ENCODE measurements at places on chromosomes 4 and X. TPM values are rescaled to one million over a fixed set of nuclear protein-coding genes. Genes with fewer than 3 reads are reported as not detected.

GRCh38 chr4:31620476-31620875 is 900.3 kb downstream of the PCDH7 start:
- H3K4me3 ChIP-seq: no peak overlapping the region
- H3K4me1 ChIP-seq: no peaks in the 10 kb centered on the region
- no peak for DNase-seq
- H3K27me3 ChIP-seq: no peaks in the 10 kb centered on the region
- no peaks in the 10 kb centered on the region for H3K36me3 ChIP-seq

DNA sequence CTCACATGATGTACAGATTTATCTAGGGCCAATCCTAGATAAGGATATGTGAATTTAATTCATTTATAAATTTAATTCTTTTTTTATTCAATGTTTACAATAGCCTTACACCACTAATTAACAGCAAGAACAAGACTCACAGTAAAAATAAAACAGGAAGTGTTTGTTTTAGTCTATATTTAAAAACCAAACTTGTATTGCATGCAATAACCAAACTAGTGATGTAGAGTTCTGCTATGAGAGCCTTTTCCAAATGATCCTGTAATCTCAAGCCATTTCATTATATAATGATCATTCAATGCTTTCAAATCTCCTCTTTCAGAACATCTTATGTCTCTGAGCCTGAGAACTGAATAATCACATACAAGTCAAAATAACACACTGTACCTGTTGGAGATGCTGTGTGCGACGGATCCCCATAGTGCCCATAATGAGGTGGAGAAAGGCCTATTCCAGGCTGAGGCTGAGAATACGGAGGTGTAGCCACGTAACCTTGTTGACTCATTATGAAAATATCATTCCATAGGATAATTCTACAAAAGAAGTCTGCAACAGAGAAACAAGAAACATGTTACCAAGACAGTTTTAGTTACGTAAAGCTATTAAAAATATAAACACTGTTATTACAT is 2.6 kb downstream of the SEC24D start:
- no peak overlapping the region for H3K27ac ChIP-seq
- H3K4me1 ChIP-seq: peaks cover 4% of the 10 kb centered on the region
- no peaks in the 10 kb centered on the region for H3K27me3 ChIP-seq
- H3K36me3 ChIP-seq: no peaks in the 10 kb centered on the region

DNA sequence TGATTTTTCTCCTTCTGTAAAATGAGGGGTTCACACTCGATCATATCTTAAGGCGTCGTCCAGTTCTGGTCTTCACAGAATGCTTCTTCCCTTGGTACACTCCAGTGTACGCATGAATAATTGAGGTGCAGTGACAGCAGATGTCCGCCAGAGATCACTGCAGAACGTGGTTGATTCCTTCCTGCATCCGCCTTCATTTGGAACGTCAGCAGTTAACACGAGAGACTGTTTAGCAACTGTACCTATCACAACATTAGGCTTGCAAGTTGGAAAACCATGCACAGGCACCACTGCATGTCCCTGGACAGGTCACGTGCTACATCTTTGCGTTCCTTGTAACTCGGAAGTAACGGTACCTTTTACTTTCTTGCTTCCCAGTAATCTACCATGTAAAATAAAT is 66.0 kb upstream of the GEMIN8 start:
- H3K4me3 ChIP-seq: no peak overlapping the region
- no peak overlapping the region for H3K27ac ChIP-seq
- no peaks in the 10 kb centered on the region for H3K4me1 ChIP-seq
- no peaks in the 10 kb centered on the region for H3K36me3 ChIP-seq
- H3K27me3 ChIP-seq: no peaks in the 10 kb centered on the region

- no peak for DNase-seq
- H3K27ac ChIP-seq: no peak overlapping the region
- no peaks in the 10 kb centered on the region for H3K4me1 ChIP-seq
- no peak overlapping the region for H3K4me3 ChIP-seq
- no peaks in the 10 kb centered on the region for H3K36me3 ChIP-seq
Measured at GRCh38 chr4:148263127-148263526, 179.1 kb downstream of the NR3C2 start.

DNA sequence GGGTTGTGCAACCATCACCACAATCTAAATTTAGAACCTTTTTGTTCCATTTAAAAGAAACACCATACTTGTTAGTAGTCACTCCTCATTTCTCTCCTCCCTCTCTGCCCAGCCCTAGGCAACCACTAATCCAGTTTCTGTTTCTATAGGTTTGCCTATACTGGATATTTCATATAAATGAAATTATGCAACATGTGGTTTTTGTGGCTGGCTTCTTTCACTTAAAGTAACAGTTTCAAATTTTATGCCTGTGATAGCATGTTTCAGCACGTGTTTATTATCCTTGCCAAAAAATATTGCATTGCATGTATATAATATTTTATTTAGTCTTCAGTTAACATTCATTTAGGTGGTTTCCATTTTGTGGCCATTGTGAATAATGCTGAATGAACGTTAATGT is 437.6 kb downstream of the IL1RAPL1 start:
- H3K27me3 ChIP-seq: no peaks in the 10 kb centered on the region
- H3K27ac ChIP-seq: no peak overlapping the region

- no peak overlapping the region for H3K27ac ChIP-seq
- H3K36me3 ChIP-seq: no peaks in the 10 kb centered on the region
- no peaks in the 10 kb centered on the region for H3K4me1 ChIP-seq
- no peak overlapping the region for H3K4me3 ChIP-seq
- DNase-seq: no peak
- H3K27me3 ChIP-seq: no peaks in the 10 kb centered on the region
Measured at GRCh38 chrX:41667631-41668030, 21.1 kb upstream of the GPR34 start.

- H3K27ac ChIP-seq: no peak overlapping the region
- H3K4me1 ChIP-seq: no peaks in the 10 kb centered on the region
- no peak overlapping the region for H3K4me3 ChIP-seq
- no peaks in the 10 kb centered on the region for H3K36me3 ChIP-seq
- H3K27me3 ChIP-seq: no peaks in the 10 kb centered on the region
Measured at GRCh38 chrX:53018627-53019026, 30.0 kb upstream of the GPR173 start.

DNA sequence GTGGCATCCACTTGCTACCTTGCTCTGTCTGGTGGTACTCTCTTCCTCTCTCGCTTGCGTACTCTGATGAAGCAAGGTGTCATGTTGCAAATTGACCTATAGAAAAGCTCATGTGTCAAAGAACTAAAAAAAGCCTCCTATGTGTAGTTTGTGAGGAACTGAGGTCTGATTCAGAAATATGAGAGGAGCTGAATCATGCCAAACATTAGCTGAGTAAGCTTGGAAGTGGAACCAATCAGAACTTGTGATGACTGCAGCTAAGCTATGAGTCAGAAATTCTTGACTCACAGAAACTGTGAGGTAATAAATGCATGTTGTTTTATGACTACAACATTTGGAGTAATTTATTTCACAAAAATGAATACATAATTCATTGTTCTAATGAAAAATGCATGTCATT is 2138.8 kb downstream of the PCDH7 start:
- no peak overlapping the region for H3K27ac ChIP-seq
- H3K4me3 ChIP-seq: no peak overlapping the region
- H3K4me1 ChIP-seq: no peaks in the 10 kb centered on the region

DNA sequence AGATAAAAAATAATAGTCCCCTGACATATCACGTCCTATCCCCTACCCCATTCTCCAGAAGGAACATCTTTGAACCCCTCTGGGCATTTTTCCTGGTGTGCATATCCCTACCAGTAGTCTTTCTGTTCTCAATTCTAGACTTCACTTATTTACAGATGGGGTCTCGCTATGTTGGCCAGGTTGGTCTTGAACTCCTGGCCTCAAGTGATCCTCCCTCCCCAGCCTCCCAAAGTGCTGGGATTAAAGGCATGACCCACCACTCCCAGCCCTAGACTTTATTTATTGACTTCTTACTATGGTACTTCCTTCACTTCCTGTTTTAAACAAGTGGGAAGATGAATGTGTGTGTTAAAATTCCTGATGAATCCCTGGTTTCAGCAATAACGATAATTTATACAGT is 612 bp upstream of the RRAGB start:
- H3K36me3 ChIP-seq: no peaks in the 10 kb centered on the region
- peak overlapping the region; percentile 73 for H3K4me3 ChIP-seq

- H3K27ac ChIP-seq: no peak overlapping the region
- no peaks in the 10 kb centered on the region for H3K36me3 ChIP-seq
- no peaks in the 10 kb centered on the region for H3K27me3 ChIP-seq
- H3K4me1 ChIP-seq: no peaks in the 10 kb centered on the region
- DNase-seq: no peak
Measured at GRCh38 chr4:121096629-121097028, 24.3 kb upstream of the NDNF start.

GRCh38 chr4:139863531-139863930 is 197.9 kb downstream of the MGST2 start:
- H3K4me1 ChIP-seq: peaks cover 7% of the 10 kb centered on the region
- no peak for DNase-seq
- no peak overlapping the region for H3K4me3 ChIP-seq
- H3K27ac ChIP-seq: no peak overlapping the region

GRCh38 chr4:7822877-7823276 is 116.8 kb downstream of the AFAP1 start:
- no peaks in the 10 kb centered on the region for H3K27me3 ChIP-seq
- no peaks in the 10 kb centered on the region for H3K36me3 ChIP-seq
- no peak overlapping the region for H3K4me3 ChIP-seq
- no peak for DNase-seq
- peaks cover 14% of the 10 kb centered on the region for H3K4me1 ChIP-seq

GRCh38 chr4:85039526-85039925 is 73.0 kb upstream of the WDFY3 start:
- no peak overlapping the region for H3K27ac ChIP-seq
- H3K4me1 ChIP-seq: no peaks in the 10 kb centered on the region
- H3K4me3 ChIP-seq: no peak overlapping the region
- no peaks in the 10 kb centered on the region for H3K36me3 ChIP-seq

DNA sequence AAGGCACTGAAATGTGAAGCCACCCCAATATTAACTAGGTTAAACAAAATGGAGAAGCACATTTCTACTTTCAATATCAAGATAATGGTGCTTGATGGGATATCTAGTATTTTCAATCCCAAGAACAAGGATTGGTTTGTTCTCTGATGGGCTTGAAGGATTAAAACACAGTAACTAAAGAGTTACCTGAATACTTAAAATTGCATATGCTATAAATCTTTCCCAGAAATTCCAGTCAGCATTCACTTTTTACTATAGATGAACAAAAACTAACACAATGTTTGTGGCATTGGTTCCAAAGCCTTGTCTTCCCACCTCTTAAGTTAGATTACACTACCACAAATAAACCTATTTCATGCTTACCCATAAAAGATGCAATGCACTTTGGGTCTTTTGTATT is 3.9 kb upstream of the PCDH10 start:
- no peak overlapping the region for H3K27ac ChIP-seq
- DNase-seq: no peak
- H3K4me3 ChIP-seq: no peak overlapping the region
- H3K36me3 ChIP-seq: no peaks in the 10 kb centered on the region

- H3K4me1 ChIP-seq: no peaks in the 10 kb centered on the region
- no peak overlapping the region for H3K4me3 ChIP-seq
- H3K27me3 ChIP-seq: no peaks in the 10 kb centered on the region
- no peaks in the 10 kb centered on the region for H3K36me3 ChIP-seq
- H3K27ac ChIP-seq: no peak overlapping the region
Measured at GRCh38 chr4:182680234-182680653, 236.9 kb downstream of the DCTD start.

DNA sequence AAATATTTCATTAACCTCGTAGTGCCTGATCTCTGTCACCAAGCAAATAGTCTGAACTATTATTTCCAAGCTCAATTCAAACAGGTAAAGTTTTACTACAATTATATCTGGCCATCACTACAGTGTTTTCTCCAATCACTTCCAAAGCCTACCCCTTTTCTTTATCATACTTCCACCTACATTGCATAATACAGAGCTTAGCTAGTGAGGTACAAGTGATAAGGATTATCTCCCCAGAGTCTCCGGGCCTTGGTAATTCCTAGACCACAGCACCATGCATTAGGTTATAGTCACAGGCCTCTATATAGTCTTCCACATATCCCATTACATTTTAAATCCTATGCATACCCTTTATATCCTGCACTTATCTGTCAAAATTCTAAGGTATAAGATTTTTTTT is 154.2 kb downstream of the SNCA start:
- H3K36me3 ChIP-seq: no peaks in the 10 kb centered on the region
- no peak for DNase-seq
- H3K27me3 ChIP-seq: no peaks in the 10 kb centered on the region
- no peaks in the 10 kb centered on the region for H3K4me1 ChIP-seq

DNA sequence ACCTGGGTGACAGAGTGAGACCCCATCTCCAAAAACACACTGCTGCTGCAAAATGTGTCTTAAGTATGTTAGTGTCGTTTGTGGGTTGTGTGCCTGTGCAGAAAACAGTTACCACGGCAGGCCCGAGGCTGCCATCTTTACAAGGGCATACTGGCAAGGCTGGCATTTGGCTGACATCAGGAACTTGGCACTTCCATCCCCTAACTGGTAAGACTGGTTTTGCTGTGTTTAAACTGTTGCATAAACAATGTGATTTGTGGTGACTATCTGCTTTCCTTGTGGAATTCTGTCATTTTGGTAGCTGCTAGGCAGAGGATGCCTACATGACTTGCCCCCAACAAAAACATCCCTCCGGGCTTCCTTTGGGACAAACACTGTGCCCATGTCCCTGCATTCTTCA is 12.3 kb downstream of the LRP2BP start:
- H3K4me1 ChIP-seq: no peaks in the 10 kb centered on the region
- H3K4me3 ChIP-seq: no peak overlapping the region
- no peaks in the 10 kb centered on the region for H3K27me3 ChIP-seq
- H3K36me3 ChIP-seq: no peaks in the 10 kb centered on the region
- no peak overlapping the region for H3K27ac ChIP-seq
- no peak for DNase-seq

DNA sequence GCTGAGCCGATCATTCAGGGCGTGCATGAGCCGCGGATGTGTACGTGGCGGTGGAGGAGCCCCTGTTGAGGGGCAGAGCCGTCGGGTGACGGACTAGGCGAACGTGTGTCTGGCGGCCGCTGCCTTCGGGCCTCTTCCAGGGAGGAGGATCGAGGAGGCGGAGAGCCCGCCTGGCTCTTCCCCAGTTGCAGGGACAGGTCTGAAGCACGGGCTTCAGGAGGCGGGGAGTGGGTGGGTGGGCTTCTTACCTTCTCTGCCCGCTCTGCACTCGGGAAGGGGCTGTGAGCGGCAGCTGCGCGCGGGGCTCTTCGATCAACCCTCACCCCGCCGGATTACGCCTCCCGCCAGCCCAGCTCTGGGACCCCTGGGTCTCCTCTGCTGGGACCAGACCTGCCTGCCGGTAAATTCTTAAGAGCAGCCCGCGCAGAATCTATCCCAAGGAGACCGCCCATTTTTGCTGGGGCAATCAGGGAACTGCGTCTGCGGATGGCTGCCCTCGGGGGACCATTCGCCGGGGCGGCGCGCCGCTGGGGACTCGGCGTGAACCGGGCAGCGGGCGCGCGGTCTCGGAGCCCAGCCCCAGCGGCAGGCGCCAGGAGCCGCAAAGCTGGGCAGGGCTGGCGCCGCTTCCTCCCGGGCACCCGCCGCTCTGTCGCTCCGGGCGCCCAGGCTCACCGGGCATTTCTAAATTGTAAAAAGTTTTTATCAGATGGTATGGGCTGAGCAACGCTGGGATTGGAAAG is 4.9 kb downstream of the PLAC8 start:
- no peak overlapping the region for H3K27ac ChIP-seq
- H3K4me3 ChIP-seq: peak overlapping the region; percentile 62
- no peaks in the 10 kb centered on the region for H3K27me3 ChIP-seq
- DNase-seq: peak; percentile 21
- no peaks in the 10 kb centered on the region for H3K36me3 ChIP-seq
- H3K4me1 ChIP-seq: peaks cover 5% of the 10 kb centered on the region

Gene ZNF185
- 6.9 TPM for total RNA-seq

Gene QDPR
- total RNA-seq: 20.7 TPM

Gene DGKK
- 0.43 TPM for total RNA-seq

Gene ADH6
- total RNA-seq: 0.16 TPM

Gene MTNR1A
- total RNA-seq: 1.5 TPM

Gene PCDH11X
- 1.2 TPM for total RNA-seq

Measured in testis (tissue), 5 donors.